Forelimb muscle (tissue), 1 donor: ENCODE measurements at places on chromosomes 7 and 10.

- no peak for DNase-seq
These were observed 39.7 kb upstream of the SLC35B4 start for GRCh38 chr7:134356421-134356936.

DNA sequence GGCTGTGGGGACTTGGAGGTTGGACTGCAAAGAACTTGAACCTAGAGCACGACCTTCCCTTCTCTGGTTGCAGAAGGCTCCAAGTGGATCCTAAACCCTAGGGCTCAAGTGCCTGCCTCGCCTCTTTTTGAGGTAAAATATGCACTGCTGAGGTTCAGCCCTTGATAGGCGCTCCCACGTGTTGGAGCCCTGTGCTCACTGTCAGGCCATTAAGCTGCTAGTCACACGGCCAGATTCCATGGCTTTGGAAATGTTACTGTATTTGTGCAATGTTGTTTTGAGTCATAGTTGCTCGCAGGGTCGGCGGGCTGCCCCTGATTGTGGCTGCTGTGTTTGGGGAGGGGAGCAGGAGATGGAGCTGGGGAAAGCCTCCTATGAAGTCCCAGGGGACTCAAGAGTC, 39.8 kb upstream of the PCBD1 start:
- no peak for DNase-seq

- DNase-seq, result no peak
These were observed at the start of gene KCND2 for GRCh38 chr7:120272701-120273475. Gene KCND2, plus strand, starts transcription at chr7:120273175.

- DNase-seq, result no peak
These were observed 842 bp upstream of the SKIDA1 start for GRCh38 chr10:21526188-21526859.

DNA sequence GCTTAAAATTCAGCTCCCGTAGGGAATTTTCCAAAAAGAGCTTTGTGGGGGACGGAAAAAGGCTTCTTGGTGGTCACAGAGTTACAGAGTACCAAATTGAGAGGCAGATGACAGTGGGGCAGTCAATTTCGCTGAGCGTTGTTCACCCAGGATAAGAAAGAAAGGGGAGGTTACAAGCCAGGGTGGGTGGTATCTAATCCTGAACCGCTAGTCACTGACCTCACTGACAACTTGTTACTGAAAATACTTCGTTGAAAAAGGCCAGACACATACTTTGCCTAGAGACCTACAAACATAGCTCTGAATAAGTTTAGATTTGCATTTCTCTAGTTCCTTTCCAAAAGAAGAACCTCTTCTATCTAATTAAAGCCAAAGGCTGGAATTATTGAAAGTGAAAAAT, at the start of gene CTNNA3:
CTNNA3 (minus strand) TSS at position 167 of the 400 bp plus-strand sequence.
- DNase-seq, result no peak

- DNase-seq, result no peak
These were observed 1018.5 kb upstream of the PHF14 start for GRCh38 chr7:9955138-9955537.

DNA sequence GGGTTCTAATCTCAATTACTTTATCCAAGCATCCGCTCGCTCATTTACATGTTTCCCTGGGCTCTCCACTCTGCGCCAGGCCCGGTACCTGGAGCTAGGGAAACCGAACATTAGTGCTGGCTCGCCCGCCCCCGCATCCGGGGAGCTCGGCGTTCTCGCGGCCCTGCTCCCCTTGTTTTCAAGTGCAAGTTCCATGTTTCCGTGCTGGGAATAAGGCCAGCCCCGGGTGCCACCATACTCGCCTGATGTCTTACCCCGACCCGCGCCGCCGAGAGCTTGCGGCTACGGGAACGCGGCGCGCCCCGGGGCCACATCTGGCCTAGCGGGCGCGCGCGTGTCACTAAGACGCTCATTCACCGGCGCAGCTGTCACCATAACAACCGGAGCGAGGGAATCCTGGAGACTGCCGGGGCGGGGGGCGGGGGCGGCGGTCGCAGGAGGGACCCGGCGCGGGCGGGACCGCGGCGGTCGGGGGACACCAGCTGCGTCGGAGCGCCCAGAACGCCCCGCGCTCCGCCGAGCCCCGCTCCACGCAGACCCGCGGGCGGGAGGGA, at the start of gene NEURL1:
NEURL1 (plus strand) TSS at position 344 of the 554 bp plus-strand sequence. CDS start 683 bp downstream, outside the sequence.
- no peak for DNase-seq

DNA sequence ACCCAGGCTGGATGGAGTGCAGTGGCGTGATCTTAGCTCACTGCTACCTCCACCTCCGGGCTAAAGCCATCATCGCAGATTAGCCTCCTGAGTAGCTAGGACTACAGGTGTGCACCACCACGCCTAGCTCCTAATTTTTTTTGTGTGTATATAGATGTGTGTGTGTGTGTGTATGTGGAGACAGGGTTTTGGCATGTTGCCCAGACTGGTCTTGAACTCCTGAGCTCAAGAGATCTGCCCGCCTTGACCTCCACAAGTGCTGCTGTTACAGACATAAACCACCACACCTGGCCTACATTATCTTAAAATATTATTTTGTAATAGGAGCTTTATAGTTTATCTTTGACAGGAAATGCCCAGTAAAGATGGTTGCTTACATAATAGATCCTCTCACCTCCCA, 25.0 kb downstream of the FOXP2 start:
- DNase-seq, result no peak

DNA sequence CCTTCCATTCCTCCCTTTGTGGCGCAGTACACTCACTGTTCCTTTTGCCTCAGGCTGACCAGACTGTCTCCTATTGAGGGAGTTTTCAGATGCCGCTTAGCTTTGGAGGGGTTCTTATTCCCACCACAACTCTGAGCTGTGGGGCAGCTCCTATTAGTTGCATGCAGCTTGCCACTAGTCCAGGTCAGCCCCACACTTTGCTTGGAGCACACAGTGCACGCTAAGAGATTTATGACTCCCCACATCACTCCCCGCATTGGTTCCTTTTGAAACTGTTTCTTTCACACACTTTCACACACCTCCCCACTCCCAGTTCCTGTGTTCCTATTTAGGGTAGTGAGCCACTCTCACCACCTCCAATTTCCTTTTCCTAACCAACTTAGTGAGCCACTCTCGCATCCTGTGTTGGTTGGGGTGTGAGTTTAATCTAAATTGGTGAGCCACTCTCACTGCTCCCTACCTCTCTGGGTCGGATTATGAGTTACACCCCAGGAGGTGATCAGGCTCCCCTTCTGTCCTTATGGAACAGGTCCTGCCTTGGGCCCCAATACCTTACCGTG, 10.4 kb upstream of the ZNF485 start:
- no peak for DNase-seq

DNA sequence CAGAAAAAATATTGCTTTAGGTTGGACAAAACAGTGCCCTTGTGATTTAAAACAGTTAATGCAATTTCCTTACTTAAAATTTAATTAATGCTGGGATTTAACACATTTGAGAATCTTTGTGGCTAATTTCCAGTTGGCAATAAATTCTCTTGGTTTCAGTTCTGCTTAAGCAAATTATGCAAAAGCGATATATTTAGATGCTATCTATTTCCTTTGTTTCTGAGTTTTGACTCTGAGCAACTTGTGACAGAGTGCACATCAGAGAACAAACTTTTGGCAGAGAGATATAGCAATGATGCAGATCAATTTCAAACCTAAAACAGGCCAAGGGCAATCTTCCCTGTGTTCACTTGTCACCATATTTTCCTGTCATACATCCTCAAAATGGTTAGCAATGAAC, 933.6 kb upstream of the ZWINT start:
- no peak for DNase-seq

- no peak for DNase-seq
These were observed 128.7 kb downstream of the C1GALT1 start for GRCh38 chr7:7311001-7311400.

DNA sequence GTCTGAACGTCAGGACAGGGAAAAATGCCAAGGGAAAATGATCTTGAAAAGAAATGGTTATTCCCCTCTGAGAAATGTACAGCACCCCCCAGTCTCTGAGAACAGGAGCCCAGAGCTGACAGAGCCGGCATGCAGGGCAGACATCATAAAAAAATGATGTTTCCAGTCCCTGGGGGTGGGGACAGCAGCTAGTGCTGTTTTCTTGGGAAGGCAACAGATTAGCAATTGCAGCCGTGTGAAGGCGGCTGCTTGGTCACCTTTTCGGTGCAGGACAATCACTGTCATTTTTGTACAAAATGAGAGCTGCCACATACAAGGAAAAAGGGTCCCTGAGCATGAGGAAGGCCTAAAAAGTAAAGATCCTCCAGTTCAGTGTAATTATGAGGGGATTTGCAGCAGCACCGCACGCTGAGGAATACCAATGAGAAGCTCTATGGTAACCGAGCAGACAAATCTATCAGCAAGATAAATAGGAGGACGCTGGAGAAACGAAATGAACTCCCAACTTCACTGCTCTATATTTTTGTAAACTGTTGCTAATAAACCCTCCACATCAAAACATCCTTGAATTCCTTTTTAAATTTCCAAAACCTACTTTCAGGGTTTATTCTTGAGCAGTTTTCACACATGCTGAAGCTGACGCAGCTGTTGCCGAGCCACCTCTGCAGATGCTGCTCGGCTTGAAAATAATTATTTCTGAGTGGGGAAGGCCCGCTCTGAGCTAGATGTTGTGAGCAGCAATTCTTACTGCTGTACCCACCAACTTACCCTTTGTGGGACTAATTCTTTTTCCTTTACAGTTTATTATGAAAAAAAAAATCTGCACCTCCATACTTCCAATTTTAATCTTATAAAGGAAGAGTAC, 98.2 kb upstream of the NEBL start:
- DNase-seq, result no peak

DNA sequence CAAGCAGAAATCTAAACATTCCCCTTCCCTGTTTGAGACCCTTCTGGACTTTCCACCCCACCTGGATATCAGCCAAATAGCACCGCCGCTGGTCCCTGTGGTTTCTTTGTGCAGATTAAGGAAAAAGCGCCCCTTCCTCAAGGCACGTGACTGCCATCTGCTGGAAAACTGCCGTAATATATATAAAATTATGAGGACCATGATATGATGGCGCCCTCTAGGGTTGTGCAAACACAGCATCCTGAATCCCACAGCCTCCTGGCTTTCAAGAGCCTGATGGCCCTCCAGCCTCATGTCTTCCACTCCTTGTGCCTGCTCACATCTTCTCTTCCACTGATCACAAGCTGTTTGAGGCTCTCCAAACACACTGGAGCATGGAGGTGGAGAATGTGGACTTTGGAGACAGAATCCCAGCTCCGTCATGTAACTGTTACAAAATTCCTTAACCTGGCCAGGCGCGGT, 121.3 kb downstream of the MYL10 start:
- DNase-seq, result no peak
